ENCODE measurements at places on chromosomes 5 and 9.

GRCh38 chr9:95211028-95211427, 106.5 kb downstream of the FANCC start:
- DNase-seq: no peak

GRCh38 chr5:169423580-169424278, 122.8 kb upstream of the SLIT3 start:
- DNase-seq: peak; percentile 86

- no peak for DNase-seq
Measured at GRCh38 chr5:177445917-177446199, 756 bp upstream of the PRR7 start.

DNA sequence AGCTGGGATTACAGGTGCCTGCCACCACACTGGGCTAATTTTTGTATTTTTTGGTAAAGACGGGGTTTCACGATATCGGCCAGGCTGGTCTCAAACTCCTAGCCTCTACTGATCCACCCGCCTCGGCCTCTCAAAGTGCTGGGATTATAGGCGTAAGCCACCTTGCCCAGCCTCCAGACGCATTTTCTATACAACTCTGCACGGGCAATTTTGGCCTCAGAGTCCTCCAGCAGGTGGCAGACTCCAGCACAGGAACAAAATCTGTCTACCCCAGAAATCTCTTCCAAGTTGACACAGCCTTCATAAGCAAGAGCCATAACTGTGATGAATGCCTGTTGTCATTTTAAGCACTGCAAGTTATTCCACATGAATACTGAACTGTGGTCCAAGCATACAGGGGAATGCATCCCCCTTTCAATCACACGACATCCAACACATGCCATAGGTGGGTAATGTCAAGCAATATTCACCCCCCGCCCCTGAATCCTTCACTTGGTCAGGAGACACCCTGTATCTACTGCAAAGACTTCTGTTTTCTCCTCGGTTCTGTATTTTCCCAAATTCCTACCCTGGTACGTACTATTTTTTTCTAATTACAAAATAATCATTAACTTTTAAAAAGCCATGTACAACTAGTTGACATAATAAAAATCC, 50.8 kb downstream of the ALDH7A1 start:
- peak; percentile 41 for DNase-seq

- no peak for DNase-seq
Measured at GRCh38 chr9:121053544-121053943, 3.5 kb upstream of the C5 start.

DNA sequence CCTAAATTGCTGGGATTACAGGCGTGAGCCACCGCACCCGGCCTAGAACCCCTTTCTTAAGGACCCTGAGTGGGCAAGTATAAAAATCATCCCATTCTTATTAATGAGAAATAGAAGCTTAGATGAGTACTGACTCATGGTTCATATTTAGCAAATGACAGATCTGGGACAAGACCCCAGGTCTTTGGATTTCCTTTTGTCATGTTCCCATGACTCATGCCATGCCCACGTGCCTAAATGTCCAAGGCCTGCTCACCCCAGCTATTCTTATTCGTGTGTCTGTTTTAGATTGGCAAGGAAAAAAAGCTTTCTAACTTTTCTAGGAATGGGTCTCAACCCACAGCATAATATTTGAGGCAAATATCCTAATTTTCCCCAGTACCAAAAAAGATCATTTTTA, 57.7 kb upstream of the RPS23 start:
- no peak for DNase-seq

DNA sequence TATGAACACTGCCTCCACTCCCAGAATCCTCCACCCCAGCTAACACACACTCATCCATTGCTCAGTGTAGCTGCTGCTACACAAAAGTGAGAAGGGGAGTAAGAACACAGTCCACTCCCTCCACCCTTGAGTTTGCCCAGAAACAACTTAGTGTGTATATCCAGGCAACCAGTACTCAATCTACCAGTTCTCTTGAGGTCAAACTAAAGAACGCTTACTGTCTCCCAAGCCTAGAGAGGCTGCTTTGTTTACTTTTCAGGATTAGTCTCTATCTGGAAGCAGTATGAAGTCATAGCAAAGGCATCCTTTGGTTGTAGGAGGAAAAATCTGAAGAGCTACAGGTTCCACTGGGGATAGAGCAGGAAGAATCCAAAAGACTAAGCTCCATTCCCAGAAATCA, 296.3 kb downstream of the KCNN2 start:
- peak; percentile 0 for DNase-seq

Data from bronchial epithelial cell (primary cell).